Pericardium fibroblast (primary cell): ENCODE measurements at places on chromosomes 2 and 18. TPM values are rescaled to one million over a fixed set of nuclear protein-coding genes. Genes with fewer than 3 reads are reported as not detected.

EML6 gene
- 0.09 and 0.12 TPM in 2 replicates for total RNA-seq

TEKT4 gene
- total RNA-seq, result not detected in 2 replicates

CRYGC gene
- not detected in 2 replicates for total RNA-seq

HYCC2 gene
- total RNA-seq, result 2.2 and 9.4 TPM in 2 replicates

GNAL gene
- total RNA-seq, result 0.35 and 1.3 TPM in 2 replicates

BOLL gene
- not detected in 2 replicates for total RNA-seq

DSG1 gene
- total RNA-seq, result not detected in 2 replicates

COL3A1 gene
- 8,532 and 10,505 TPM in 2 replicates for total RNA-seq

COQ10B gene
- total RNA-seq, result 23.8 and 28.1 TPM in 2 replicates
